ENCODE measurements at places on chromosomes 4 and X.

DNA sequence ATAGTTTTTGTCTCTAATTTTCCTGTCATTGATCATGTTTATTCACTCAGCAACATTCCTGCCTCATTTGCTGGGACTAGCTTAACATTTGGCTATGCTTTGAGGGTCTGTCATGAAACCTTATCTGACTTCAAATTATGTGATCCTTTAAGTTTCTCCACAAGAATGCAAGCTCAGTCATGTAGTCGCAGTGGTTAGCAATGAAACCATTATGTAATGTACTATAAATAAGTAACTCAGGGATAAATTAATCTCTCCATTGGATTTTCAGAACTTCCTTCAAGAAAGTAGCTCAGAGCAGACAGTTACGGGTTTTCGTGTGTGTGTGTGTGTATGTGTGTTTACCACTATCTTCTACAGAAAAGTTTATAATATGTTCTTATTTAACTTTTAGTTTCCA is 993.6 kb downstream of the ADGRL3 start:
- no peak for DNase-seq

GRCh38 chr4:7876201-7876875 is 63.3 kb downstream of the AFAP1 start:
- DNase-seq: peak; percentile 44

DNA sequence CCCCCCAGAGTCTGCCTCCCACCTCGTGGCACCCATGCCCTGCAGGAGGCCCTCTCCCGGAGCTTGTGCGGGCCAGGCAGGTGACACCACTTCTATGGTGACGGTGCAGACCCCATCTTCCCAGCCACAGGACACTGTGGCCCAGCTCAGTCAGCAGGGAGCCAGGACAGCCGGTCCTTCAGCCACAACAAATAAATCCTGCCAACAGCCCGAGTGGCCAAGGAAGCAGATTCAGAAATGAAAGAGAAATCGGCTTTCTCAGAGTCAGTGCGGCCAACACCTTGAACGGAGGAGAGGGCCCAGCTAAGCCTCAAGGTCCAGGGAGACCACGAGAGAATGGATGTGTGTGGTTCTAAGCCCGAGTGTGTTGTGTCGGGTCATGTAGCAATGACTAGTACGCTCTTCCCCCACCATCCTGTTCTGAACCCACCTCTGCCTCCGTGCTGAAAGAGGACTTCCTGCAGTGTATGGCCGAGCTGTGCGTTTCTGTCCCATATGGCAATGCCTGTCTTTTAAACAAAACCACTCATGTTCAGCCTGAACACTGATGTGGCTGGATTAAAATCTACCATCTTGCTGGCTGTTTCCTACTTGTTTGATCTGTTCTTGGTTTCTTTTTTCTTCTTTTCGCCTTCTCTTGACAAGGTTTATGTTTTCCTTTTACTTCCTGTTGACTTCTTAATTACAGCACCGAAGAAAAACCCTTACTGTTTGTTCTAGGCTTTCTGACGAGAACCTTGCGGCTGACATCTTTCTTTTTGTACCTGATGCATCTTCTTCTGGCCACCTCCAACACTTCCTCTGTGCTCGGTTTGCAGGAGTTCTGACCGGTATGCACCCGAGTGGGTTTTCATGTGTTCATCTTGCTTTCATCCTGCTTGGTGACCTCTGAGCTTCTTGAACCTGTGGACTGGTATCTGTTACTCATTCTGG is 53.1 kb downstream of the GAK start:
- DNase-seq: peak; percentile 12

GRCh38 chr4:149264093-149264733 is 551.4 kb downstream of the IQCM start:
- no peak for DNase-seq

DNA sequence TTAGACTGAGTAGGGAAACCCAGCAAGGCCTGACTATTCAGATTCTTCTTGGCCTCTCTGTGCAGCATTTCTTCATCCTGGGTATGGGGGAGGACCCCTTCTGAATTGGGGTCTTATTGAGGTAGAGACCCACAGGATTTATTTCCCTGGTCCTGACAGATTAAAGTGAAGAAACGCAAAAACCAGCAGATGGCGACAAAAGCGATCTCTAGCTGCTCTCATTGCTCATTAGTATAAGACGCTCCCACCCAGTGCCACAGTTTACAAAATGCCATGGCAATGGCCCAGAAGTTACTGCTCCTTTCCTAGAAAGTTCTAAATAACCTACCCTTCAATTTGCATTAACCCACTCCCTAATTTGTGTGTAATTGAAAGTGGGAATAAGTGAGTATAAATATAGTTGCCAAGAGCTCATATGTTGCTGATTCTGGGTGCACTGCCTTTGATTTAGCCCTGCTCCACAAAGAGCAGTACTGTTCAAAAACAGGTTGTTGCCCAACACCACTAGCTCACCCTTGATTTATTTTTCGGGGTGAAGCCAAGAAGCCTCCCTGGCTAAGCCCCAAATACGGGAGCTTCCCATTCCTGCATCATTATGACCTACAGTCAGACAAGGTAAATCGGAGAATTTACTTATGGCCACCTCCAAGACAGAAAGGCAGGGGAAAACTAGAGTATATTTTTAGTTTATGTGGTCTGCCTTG is 3.7 kb upstream of the BEX4 start:
- DNase-seq: no peak

DNA sequence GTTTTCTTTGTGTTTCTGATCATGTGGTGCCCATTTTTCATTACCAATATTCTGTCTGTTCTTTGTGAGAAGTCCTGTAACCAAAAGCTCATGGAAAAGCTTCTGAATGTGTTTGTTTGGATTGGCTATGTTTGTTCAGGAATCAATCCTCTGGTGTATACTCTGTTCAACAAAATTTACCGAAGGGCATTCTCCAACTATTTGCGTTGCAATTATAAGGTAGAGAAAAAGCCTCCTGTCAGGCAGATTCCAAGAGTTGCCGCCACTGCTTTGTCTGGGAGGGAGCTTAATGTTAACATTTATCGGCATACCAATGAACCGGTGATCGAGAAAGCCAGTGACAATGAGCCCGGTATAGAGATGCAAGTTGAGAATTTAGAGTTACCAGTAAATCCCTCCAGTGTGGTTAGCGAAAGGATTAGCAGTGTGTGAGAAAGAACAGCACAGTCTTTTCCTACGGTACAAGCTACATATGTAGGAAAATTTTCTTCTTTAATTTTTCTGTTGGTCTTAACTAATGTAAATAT is 110.4 kb downstream of the IL13RA2 start:
- no peak for DNase-seq

DNA sequence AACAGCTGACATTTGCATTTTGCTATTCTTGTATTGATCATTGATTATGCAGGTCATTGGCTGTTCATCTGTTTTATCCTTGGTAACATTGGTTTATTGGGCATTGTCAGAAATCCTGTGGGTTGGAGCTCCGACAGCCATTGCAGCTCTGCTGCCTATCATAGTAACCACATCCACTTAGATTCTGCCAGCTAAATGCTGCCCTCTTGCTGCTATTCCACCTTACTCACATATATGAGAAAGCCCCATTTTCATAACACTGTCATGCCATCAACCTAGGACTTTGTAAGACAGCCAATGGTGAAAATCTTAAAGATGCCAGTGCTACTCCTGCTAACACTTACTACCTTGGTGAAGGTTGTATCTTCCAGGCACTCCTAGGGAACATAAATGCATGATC is 187.3 kb upstream of the CXCL13 start:
- DNase-seq: no peak

GRCh38 chrX:119735467-119735866 is 22.9 kb upstream of the SOWAHD start:
- DNase-seq: no peak

DNA sequence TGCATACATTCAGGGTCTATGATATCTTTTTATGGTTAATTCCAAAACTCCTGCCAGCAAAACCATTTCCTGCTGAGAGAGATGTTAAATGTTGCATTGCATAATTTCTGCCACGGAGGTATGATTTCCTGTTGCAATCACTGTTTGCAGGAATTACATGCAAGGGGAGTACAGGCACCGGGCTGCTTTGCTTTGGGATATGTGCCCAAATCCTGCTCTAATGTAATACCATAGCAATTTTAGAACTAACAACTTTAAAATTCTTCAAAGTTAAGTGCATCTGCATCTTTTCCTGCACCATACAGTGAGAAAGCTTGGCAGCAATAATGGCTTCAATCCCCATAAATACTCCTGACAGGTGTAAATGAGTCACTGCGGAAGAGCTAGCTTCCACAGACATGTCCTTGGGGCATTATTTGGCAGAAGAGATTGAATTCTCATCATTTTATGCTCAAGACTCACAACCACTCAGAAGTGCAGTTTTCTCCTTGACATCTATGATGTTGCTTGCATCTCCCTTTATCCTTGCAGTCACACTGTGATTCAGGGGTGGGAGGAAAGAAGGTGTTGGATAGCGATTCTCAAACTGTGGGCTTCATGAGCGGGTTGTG is 29.6 kb downstream of the TRIM2 start:
- DNase-seq: no peak

GRCh38 chr4:57051095-57051494 is 59.1 kb downstream of the IGFBP7 start:
- DNase-seq: no peak

GRCh38 chrX:110089656-110090403 is 86.9 kb downstream of the TMEM164 start:
- DNase-seq: no peak

DNA sequence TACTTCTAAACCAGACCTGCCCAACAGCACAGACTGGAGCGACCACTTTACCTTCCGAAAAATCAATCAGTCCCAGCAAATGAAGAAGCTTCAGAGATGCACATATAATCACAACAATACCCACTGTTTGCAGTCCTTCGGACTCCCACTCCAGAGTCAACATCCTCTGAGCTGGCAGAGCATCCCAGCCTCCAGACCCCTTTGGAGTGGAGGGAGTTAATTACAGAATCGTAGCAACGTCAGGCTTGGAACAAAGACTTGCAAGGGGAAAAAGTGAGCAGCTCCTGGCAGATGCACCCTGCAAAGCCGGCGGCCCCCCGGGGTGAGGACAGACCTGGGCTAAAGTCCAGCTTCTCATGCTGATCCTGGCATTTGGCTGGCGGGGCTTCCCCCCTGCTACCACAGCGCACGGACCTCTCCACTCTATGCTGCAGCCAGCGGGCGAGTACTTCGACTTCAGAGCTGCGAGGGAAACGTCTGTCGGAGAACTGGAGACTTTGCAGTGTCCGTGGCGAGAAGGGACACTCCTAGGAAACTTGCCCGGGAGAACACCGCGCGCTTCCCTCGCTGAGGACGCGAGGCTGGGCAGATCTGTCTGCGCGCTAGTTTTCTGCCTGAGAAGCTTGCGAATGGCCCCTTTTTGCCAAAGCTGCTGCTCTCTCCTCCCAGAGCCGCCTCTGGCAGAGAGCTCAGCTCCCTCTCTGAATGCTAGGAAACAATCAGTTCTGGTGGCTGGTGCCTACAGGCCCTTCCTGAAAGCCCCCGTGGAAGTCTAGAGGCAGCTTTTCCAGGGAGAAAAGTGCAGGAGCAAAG is 283.7 kb downstream of the PACRGL start:
- DNase-seq: no peak

- no peak for DNase-seq
These were observed 42.3 kb downstream of the SRPX start for GRCh38 chrX:38178396-38178795.

DNA sequence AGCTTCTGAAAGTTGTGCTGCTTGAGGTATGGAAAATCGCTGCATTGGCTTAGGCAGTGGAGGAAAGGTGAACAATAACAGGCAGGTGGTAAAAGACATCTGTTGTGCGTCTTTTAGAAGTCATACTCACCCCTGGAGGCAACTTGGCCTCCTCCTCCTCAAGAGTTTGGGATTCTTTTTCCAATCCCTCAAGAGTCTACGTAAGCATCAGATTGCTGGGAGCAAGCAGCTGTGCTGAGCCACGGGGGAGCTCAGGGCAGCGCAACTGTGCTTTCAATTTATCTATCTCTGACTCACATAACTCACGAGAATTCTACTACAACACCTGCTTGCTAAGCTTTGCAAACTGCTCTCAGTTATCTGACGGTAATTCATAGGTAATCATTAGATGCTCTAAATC is 6.4 kb upstream of the RBMX2 start:
- DNase-seq: no peak

DNA sequence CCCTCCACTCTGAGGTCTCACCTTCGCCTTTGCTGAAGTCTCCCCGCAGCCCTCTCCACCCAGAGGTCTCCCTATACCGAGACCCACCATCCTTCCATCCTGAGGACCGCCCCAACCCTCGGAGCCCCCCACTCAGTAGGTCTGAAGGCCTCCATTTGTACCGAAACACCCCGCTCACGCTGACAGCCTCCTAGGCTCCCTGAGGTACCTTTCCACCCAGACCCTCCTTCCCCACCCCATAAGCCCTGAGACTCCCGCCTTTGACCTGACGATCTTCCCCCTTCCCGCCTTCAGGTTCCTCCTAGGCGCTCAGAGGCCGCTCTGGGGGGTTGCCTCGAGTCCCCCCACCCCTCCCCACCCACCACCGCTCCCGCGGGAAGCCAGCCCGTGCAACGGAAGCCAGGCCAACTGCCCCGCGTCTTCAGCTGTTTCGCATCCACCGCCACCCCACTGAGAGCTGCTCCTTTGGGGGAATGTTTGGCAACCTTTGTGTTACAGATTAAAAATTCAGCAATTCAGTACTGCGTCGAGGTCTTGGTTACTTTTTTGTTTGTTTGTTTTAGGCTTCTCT is 5.0 kb downstream of the SOD3 start:
- no peak for DNase-seq

GRCh38 chr4:141575884-141576283 is 60.5 kb upstream of the IL15 start:
- no peak for DNase-seq

- DNase-seq: no peak
These were observed 238.9 kb downstream of the HS3ST1 start for GRCh38 chr4:11189756-11190155.

GRCh38 chr4:107619066-107619465 is 101.0 kb downstream of the PAPSS1 start:
- no peak for DNase-seq

Measured in activated T-helper 9 cell treated with anti-CD3 and anti-CD28 coated beads, Interleukin-2, amount 50 U/mL, for 16 hours (primary cell).